ENCODE measurements at places on chromosomes 16 and 17. TPM values are rescaled to one million over a fixed set of nuclear protein-coding genes. Genes with fewer than 3 reads are reported as not detected.

The SLC25A39 gene
- 201 TPM for total RNA-seq

- DNase-seq, result no peak
These were observed 10.4 kb downstream of the KCNH6 start for GRCh38 chr17:63533433-63534077.

GRCh38 chr17:59415397-59415796 lies 83.9 kb downstream of the YPEL2 start:
- no peak for DNase-seq

DNA sequence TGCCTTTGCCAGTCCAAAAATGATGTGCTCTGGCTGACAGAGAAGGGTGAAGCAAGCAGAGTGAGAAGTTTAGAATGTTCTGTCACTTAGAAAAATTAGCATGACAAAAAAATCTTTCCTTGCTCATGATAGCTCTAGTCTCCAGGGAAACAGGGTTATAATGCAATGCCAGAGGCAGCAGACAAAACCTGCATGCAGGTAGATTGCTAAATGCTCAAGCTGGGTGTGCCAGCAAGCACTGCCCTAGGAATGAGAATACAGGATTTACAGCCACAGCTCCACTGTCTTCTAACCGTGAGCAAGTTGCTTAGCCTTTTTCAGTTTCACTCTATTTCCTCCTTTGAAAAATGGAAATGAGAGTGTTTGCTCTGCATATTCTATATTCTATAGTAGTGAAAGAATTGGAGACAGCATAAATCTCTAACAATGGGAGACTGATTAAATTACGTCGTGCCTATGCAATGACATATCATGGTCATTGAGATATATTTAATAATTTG lies 516.6 kb upstream of the C16orf82 start:
- no peak for DNase-seq

DNA sequence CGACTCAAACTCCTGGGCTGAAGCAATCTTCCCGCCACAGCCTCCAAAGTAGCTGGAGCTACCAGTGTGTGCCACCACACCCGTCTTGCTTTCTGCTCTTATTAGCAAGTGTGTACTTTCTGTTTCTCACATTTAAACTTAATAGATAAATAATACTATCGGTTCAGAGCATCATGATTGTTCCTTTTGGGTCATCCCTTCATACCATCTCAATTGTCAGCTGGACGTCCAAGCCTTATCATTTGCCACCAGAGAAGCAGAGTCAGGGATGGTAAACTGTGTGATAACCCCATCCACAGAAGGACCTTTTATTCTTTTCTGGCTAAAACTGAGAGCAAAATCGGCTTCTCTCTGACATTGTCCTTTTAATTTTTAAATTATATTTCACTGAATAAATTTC lies 279.8 kb upstream of the GOT2 start:
- no peak for DNase-seq
